ENCODE measurements at places on chromosomes 16 and 17.

GRCh38 chr16:73365016-73365551, 317.2 kb upstream of the ZFHX3 start:
- no peak for DNase-seq

- no peak for DNase-seq
Observed at GRCh38 chr16:3787924-3788661, 70.8 kb upstream of the TRAP1 start.

DNA sequence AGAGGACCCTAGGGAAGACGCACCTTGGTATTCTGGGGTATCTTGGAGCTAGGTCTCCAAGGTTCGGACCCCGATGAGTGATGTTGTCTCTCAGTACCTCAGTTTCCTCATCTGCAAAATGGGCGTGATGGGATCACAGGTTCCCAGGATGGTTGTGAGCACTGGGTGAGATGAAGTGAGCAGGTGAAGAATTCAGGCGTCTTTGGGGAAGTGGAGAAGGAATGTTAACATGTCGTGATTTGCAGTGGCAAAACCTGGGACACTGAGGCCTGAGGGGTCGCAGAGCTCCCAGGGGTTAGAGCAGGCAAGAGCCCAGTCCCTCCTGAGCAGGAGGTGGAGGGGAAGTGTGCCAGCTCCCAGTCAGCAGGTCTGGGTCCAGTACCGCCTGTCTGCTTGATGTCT, 215.1 kb upstream of the GSE1 start:
- no peak for DNase-seq

- DNase-seq: no peak
Observed at GRCh38 chr16:49019831-49020230, 261.8 kb downstream of the CBLN1 start.

GRCh38 chr17:72657467-72658317, 434.8 kb downstream of the SLC39A11 start:
- no peak for DNase-seq

GRCh38 chr17:78429618-78429995, 51.2 kb downstream of the PGS1 start:
- DNase-seq: no peak

DNA sequence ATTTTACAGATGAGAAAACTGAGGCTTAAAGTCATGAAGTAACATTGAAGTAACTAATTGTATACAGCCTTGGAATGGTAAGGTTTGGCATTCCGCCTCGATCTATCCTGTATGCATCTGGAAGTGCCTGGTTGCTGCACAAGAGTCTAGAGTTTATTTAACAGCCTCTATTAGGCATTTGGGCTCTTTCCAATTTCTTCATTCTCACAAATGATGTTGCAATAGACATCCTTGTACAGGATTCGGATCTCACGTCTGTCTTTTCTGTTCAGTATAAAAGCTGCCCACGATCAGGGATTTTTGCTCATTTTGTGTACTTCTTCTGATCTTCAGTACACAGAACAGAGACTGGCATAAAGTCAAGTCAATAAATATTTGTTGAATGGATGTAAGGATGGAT, 100.5 kb downstream of the AIPL1 start:
- no peak for DNase-seq

GRCh38 chr17:81013642-81014041, 21.3 kb upstream of the BAIAP2 start:
- DNase-seq: no peak

- DNase-seq: no peak
Observed at GRCh38 chr16:56329887-56330286, 95.5 kb downstream of the AMFR start.

DNA sequence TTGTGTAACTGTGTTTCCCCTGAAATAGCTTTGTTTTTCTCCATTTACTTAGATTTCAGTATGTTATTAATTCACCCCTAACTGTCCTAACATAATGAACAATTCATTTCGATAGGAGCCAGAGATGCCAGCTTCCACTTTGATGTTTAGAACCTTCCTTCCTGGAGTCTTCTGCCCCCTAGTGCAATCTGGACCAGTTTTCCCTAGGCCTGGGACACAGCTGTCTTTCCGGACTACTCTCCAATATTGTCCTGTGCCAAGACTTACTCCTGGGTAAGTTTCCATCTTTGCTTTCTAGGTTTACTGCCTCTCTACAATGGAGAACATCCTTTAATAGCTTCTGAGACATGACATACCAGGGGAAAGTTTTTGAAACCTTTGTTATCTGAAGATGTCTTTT, 12.8 kb downstream of the RECQL5 start:
- no peak for DNase-seq

GRCh38 chr16:76835339-76835738, 355.7 kb upstream of the MON1B start:
- DNase-seq: no peak

GRCh38 chr17:29557085-29557738, 9.6 kb downstream of the ABHD15 start:
- no peak for DNase-seq

DNA sequence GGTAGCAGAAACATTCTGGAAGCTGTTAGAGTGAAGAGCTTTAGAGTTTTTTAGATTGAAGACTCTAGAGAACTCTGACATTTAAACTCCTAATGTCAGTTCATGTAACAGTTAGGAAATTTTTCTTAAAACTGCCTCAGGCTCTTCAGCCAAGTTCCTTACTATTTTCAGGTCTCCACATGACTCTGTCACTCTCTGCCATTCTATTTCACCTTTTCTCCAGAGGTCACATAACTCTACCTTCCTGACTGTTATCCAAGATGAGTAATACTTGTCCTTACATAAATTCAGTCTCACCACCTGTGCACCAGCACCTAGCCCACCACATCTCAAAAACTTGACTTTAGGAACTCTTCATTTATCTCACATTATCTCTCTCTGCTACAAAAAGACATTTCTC, 347.1 kb upstream of the CA10 start:
- DNase-seq: no peak

- DNase-seq: no peak
Observed at GRCh38 chr17:49114703-49115102, 17.9 kb upstream of the B4GALNT2 start.

DNA sequence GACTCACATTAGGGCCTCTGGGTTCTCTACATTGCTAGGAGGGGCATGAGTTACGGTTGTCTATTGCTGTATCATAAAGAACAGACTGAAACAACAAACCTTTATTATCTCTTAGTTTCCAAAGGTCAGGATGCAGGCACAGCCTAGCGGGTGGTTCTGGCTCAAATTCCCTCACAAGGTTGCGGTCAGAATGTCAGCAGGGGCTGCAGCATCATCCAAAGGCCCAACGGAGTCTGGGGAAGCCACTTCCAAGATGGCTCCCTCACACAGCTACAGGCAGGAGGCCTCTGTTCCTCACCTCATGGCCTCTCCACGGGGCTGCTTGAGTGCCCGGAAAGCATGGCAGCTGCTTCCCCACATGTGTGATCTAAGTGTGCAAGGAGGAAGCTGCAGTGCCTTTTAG, 29.6 kb upstream of the ZFPM1 start:
- no peak for DNase-seq

GRCh38 chr16:1913327-1914083, 4.7 kb downstream of the HS3ST6 start:
- DNase-seq: no peak

DNA sequence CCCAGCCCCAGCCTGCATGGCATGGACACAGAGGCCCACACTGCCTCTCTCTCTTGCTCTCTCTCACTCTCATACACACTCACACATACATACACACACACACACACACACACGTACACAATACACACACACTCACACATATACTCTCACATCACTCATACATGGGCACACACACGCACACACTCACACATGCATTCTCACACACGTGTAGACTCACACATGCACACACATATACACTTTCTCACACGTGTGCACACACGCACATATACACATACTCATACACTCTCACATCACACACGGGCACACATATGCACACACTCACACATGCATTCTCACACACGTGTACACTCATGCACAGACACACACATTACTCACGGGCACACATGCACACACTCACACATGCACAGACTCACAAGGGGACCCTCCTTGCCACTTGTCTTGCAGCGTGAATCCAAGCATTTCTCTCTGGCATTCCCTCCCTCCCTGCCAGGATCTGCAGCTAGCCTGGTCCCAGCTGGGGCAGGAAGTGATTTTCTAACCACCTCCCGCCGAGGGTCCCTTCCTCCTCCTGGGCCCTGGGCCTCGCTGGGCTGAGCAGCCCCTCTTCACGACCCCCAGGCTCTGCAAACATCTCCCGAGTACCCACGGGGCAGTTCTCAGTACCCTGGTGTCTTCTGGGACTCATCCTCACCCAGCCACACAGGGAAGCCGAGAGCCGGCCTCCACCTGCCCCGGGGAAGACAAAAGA, 37.5 kb downstream of the IL21R start:
- DNase-seq: no peak

- no peak for DNase-seq
Observed at GRCh38 chr16:14667347-14668266, 26.5 kb downstream of the PLA2G10 start.

DNA sequence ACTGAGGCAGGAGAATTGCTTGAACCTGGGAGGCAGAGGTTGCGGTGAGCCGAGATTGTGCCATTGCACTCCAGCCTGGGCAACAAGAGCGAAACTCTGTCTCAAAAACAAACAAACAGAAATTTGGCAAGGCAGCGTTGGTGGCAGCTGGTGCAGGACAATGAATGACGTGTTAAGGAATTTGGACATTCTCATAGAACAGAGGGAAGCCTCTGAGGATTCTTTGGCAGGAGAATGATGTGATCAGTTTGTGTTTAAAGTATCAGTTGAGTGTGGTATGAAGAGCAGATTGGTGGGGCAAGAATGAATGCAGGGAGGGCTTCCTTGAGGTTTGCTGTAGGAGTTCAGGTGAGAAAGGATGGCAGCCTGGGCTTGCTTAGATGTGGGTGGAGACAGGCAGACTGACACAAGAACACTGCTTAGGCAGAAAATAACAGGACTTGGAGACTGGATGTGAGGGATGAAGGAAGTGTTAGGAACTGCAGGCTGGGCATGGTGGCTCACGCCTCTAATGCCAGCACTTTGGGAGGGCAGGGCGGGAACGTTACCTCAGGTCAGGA, 4.8 kb downstream of the CYB5D2 start:
- no peak for DNase-seq

DNA sequence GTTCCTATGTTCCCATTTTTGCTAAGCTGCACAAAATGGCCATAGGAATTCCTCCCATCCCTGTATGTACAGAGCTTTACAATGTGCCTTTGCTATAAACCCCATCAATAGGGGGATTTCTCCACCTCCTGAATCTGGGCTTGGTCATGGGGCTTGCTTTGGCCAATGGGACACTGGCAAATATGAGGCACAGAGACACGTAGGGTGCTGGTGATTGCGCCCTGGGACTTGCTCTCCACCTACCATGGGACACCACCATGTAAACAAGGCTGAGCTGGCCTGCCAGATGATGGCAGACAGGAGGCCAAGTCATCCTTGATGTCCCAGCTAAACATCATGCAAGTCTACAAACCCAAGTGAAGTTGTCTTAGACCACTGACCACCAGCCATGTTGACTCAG, 15.3 kb upstream of the ALDH3A1 start:
- no peak for DNase-seq

- no peak for DNase-seq
Observed at GRCh38 chr16:19375561-19376158, 42.0 kb upstream of the TMC5 start.

GRCh38 chr16:47310792-47311211, 150.1 kb downstream of the ITFG1 start:
- DNase-seq: no peak

DNA sequence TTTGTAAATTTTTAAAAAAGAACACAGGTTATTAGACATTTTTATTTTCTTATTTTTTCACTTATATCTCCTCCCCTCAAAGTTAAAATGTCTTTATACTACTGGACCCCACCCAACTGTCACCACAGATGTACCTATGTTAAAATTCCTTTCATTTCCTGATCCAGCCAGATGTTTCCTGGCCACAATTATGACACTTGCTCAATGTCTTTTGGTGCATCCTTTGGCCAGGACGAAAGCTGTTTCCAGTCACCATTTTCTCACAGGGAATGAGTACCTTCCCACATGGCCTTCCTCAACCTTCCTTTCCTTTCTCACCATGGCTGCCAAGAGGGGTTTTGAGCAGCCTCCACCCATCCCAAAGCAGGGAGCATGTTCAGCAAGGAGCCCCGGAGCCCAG, 365.7 kb upstream of the MAF start:
- no peak for DNase-seq

DNA sequence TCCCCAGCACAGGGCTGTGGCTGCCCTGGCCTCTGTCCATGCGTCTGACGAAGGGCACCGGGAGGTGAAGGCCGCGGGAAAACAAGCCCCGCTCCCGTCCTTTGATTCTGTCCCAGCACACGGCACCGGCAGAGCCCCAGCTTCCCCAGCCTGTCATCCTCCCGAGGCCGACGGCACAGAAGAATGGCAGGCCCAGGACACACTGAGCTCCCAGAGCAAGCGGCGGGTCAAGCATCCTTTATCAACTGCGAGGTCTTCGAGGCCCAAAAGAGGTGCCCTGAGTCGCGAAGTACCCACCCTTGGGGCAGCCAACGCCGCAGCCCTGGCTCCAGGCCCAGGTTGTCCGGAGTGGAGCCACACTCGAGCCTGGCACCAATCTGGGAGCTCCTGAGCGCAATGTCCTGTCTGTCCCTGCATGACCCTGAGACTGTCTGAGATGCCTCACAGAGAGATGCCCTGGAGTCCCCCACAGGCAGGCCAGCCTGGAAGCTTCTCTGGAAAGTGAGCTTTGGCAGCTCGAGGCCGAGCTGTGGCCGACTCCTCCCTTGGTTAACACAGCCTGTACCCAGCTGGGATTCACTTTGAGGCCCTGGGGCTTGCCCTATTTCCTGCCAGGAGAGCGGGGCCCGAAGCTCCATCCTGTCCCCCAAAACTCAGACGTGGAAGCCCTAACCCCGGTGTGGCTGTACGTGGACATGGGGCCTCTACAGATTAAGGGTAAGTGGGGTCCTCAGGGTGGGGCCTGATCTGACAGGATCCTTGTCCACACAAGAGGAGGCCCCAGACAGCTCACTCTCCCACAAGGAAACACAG, 23.3 kb downstream of the SLC7A5 start:
- DNase-seq: no peak

GRCh38 chr16:80449392-80449791, 91.4 kb upstream of the DYNLRB2 start:
- no peak for DNase-seq

- no peak for DNase-seq
Observed at GRCh38 chr17:78040440-78041385, 82.2 kb downstream of the TNRC6C start.

DNA sequence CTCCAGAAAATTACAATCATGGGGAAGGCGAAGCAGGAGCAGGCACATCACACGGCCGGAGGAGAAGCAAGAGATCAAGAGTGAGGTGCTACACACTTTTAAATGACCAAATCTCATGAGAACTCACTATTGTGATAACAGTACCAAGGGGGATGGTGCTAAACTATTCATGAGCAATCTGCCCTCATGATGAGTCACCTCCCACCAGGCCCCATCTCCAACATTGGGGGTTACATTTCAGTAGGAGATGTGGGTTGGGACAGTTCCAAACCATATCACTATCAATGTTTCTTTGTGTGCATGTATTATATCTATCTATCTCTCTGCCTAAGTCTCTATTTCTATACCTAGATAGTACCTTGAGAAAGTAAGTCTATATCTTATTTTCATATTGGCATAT, 724.8 kb downstream of the CDH11 start:
- DNase-seq: no peak

Data from activated CD4-positive, CD25-positive, alpha-beta regulatory T cell (primary cell).